ENCODE measurements at places on chromosomes 3 and 15.
A peak's percentile ranks its signal among the peaks of the same experiment; 100 is the strongest.

DNA sequence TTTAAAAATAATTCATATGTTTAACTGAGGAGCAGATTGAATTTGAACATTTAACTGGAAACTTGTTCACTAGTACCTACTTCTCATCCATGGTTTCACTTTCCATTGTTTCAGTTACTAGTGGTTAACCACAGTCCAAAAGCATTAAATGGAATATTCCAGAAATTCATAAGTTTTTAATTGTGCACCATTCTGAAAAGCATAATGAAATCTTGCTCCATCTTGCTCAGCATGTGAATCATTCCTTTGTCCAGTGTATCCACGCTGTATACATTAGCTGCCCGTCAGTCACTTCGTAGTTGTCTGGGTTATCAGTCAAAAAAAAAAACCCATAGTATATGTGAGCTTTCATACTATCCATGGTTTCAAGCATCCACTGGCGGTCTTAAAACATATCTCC is 217.6 kb downstream of the TPRG1 start:
- no peak for DNase-seq

- DNase-seq = no peak
Observed at GRCh38 chr15:94749811-94750617, 518.7 kb downstream of the MCTP2 start.

DNA sequence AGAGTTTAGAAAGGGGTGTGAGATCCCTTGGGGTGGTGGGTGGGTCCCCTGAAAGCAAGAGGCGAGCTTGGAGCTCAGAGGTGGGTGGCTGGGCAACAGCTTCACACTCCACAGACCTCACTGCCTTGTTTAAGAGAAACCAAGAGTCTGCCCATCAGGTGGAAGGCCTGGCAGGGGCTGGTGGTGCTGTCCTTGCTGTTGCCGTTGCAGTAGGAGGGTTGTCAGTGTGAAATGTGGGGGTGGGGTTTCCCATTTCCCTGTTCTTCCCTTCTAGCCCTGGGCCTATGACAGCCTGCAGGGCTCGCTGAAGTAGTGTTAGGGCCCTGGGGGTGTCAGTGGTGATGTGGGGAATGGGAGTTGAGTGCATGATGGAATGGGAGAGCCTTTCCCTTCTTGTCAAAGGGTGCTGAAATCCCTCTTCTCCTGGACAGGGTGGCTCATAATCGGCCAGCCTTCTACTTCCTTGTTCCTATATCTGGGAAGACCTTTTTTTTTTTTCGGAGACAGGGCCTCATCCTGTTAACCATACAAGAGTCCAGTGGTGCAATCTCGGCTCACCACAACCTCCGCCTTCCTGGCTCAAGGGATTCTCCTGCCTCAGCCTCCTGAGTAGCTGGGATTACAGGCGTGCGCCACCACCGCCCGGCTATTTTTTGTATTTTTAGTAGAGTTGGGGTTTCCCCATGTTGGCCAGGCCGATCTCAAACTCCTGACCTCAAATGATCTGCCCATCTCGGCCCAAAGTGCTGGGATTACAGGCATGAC is 4.3 kb downstream of the PLEKHO2 start:
- DNase-seq = no peak

DNA sequence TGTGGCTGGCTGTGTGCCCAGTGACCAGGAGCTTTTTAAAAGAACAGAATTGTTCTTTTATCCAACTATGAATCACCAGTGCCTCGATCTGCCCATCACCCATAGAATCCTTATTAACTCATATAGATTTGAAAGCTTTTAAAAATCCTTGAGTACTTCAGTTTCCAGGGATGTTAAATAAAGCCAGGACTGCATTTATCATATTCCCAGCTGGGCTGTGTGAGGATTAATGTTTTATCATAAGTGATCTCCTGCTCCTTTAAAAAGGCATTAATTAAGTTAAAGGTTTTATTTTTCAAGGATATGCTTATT is 234.0 kb downstream of the MYRIP start:
- no peak for DNase-seq

GRCh38 chr15:44536302-44536961 is 515 bp upstream of the EIF3J start:
- no peak for DNase-seq

- DNase-seq = no peak
Observed at GRCh38 chr3:74564560-74564959, 49.9 kb downstream of the CNTN3 start.

DNA sequence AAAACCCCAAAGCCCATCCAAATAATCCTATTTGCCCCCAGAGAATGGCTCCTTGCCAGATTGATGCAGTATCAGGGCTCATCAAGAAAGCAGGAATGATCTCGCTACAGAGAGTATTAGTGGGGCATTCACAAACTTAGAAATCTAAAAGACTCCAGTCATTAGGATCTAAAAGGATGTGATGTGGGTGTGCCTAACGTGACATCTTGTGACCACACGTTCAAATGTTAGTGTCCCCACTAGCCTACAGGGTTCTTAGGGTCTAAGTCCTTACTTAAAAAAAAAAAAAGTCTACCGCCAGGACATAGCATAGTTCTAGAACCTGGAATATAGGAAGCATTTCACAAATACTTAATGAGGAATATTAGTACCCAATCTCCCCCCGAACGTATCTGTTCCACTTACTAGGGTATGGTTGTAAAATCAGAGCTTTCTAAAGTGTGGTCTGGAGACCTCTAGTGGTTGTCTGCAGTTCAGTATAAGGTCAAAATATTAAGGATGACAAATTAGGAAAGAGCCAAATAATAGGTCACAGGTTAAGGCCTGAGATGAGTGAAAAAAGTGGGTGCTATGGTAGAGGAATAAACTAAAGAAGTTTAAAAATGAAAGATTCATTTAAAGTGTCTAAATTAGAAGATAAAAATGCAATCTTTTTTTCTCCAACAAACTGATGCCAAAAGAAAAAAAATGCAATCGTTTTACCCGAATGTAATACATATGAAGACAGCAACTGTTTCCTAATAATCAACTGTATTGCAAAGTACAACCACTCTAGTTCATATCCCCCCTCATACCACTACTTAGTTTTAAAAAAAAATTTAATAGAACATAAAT is 4.2 kb upstream of the CHRM5 start:
- DNase-seq = no peak

- DNase-seq = no peak
Observed at GRCh38 chr15:86040356-86041033, 39.2 kb upstream of the AGBL1 start.

DNA sequence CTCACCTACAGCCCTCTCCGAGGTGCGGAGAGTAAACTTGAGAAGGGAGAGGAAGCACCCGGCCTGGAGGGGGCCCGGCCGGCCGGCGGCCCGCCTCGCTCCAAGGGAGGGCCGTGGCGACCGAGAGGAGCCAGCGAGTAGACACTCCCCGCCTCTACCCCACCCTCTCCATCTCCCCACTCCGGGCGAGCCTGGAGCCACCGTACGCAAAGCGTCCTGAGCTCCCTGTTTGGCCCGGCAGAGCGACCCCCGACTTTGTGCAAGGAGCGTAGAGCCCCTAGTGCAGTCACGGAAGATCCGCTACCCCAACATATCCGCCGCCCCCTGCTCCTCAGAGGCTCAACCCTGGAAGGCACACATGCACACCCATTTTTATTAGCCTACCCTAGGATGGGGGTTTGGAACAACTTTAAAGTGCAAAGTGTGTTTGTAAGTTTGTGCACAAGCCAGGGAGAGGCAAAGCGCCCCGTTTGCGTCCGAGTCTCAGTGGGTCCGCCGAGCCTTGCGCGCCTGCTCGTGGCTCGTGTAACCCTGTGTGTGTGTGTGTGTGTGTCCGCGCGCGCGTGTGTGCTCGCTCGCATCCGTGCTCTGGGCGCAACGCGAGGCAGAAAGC is 508 bp upstream of the SMAD6 start:
- DNase-seq = peak; percentile 70

- DNase-seq = no peak
Observed at GRCh38 chr15:42973114-42973513, 52.5 kb upstream of the TTBK2 start.

DNA sequence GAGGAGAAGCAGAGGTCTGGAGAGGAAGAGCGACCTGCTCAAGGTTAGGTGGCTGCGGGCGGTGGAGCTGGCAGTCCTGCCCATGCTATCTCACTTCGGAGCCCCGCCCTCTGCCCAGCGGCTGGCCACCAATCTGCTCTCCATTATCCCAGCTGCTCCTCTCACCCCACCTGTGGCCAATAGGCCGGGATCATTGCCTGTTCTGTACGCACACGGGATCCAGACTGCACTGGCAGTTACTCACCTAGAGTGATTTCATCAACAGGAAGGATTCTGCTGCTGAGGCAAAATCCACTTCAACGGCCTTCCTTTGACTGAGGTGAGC is 100.6 kb downstream of the TLE3 start:
- DNase-seq = no peak

- DNase-seq = no peak
Observed at GRCh38 chr3:149415484-149415883, 38.0 kb upstream of the TM4SF1 start.

- no peak for DNase-seq
Observed at GRCh38 chr15:39730552-39730951, 52.1 kb downstream of the FSIP1 start.

- DNase-seq = no peak
Observed at GRCh38 chr3:46984591-46985459, 5.4 kb downstream of the NBEAL2 start.

GRCh38 chr15:74387621-74388362 is 20.3 kb upstream of the CYP11A1 start:
- DNase-seq = no peak

GRCh38 chr3:35871009-35871408 is 231.7 kb downstream of the ARPP21 start:
- DNase-seq = no peak

GRCh38 chr3:15241341-15241740 is 35.3 kb downstream of the CAPN7 start:
- DNase-seq = no peak

- DNase-seq = no peak
Observed at GRCh38 chr15:65095747-65096104, 19.2 kb downstream of the KBTBD13 start.

DNA sequence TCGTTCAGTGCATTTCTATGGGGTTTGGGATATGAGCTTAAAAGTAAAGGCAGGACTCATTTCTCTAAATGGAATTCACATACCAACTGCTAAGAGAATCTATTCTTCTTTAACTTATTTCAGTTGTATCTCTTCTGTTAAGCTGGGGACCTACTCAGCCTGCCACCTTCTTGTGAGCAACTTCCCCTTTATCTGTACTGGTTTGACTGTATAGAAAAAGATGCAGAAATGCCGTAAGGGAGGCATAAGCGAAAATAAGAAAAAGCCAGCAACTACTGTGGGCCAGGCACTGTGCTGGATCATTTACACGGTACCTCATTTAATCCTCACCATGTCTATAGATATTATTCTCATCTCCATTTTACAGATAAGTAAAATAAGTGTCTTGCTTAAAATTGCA is 38.4 kb downstream of the RBMS3 start:
- DNase-seq = no peak

- DNase-seq = no peak
Observed at GRCh38 chr3:116741467-116741866, 31.9 kb downstream of the TUSC7 start.

DNA sequence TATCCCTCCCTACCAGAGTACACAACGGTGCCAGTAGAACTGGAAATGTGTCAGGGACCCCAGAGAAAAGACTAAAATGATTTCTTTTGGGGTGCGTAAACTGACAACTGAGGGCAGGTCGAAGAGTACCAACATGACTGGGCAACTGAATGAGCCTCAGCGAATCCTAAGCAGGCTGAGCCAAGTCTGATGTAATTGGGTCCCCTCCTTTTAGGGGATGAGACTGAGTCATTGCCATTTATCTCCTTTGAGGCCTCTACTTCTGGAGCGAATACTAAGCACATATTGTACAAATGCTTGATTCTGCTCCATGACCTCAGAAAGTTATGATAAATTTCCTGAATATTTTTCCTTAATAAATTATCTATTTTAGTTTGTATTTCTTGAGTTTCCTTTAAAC is 17.3 kb upstream of the GPR156 start:
- DNase-seq = no peak

- DNase-seq = no peak
Observed at GRCh38 chr3:112806903-112807302, 39.8 kb downstream of the CD200R1L start.

DNA sequence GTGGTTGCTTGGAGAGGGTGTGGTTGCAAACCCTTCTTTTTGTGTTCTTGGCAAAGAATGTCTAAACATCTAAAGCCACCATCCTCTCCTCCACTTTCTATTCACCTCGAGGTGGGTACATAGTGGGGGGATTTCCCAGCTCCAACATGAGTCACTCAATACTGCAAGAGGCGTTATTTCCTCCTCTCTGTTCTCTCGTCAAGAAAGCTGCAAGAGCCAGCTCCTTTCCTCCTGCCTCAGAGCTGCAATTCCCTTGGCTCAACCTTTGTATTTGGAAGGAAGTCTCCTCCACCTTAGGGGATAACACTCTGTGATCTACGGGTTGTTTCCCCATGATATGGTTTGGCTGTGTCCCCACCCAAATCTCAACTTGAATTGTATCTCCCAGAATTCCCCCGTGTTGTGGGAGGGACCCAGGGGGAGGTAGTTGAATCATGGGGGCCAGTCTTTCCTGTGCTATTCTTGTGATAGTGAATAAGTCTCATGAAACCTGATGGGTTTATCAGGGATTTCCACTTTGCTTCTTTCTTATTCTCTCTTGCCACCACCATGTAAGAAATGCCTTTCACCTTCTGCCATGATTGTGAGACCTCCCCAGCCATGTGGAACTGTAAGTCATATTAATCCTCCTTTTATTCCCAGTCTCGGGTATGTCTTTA is 138.4 kb downstream of the PLCL2 start:
- DNase-seq = no peak

DNA sequence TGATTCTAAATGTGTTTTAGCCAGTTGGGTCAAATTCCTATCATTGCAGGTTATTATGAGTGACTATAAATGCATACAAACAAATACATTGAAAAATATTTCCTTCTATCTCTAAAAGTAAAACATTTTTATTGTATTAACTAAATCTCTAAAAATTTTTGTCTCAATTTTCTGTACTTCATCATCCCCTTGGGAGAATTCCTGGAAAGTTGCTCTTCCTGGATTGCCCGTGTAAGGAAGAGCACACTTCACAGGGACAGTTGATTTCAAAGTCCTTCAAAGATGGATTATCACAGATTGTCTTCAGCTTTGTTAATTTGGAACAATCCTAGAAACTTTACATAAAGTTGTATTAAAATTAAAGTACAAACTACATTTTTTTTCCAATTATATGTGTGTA is 595.6 kb downstream of the ROBO1 start:
- DNase-seq = no peak

DNA sequence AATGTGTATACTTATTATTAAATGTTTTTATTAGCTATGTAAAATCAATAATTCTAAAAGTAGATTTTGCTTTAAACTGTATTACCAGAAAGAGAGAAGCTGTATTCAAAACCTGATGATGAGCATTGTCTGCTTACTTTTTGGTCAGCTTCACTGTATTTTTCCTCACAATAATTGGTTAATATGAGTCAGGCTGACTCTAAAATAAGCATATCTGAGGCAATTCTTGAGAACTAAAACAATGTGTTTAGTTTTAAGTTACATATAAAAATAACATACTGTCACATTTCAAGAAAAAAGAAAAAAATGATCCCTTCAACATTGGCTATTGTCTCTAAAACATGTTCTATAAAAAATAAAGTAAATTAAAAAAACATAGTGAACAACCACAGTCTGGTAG is 66.1 kb downstream of the EPHA3 start:
- DNase-seq = no peak

Data from KG1 (cell line).